SHP77 (cell line): ENCODE measurements at places on chromosomes 16 and 17.

GRCh38 chr16:2159175-2159838 lies 3.7 kb downstream of the TRAF7 start:
- no peak for DNase-seq

- no peak for DNase-seq
Measured at GRCh38 chr16:10356870-10357842, 28.7 kb upstream of the ATF7IP2 start.

GRCh38 chr17:8846768-8847211 lies 20.7 kb downstream of the PIK3R6 start:
- DNase-seq: no peak

DNA sequence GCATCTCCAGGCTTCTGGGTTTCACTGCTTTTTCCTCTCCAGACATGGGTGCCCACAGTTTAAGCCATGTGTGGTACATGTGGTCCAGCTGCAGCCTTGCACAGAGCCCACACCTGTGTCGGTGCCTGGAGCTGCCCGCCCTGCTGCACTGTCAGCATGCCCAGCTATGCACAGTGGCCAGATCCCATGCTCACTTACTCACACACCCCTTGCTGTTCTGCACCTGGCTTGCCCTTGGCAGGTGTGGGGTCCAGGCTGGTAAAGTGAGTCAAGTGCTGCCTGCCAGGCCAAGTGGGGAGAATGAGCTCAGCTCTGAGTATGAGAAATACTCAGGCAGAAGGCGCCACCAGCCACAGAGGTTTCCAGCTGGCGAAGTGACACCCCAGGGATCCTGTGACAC lies 739.9 kb downstream of the CDH11 start:
- peak; percentile 12 for DNase-seq

- DNase-seq: peak; percentile 70
Measured at GRCh38 chr16:4309833-4310266, 6.0 kb upstream of the GLIS2 start.

DNA sequence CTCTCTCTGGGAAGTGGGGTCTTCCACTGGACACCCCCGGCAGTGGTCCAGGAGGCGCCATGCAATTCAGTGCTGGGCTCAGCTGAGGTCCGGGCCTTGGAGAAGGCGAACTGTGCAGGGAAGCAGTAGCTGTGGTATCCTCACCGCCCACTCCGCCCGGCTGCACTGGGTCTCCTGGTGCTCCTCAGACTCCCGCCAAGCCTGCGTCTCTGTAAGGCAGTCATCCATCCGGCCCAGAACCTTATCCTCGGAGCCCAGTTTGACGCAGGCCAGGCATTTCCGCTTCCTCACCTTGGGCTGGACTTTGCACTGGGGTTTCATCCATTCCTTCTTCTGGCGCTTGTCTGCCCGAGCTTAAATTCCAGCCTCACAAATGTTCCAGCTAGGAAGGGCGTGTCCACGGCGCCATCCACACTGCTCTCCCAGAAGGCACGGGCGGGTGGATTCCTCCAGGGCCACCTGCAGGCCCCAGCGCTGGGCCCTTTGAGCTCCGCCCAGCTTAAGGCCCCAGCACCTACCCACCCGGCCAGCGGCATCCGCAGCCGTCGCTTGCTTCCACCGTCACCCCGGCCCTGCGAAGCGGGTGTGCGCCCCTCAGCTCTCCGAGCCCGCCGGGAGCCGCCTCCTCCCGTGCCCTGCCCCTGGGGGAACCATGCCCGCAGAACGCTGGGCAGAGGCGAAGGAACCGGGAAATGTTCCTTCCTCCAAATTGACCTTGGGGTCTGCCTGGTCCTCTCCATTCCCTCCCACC lies 1884.8 kb downstream of the TP53TG3F start:
- DNase-seq: no peak

GRCh38 chr17:16455997-16456741 lies 35.8 kb downstream of the LRRC75A start:
- no peak for DNase-seq

- peak; percentile 46 for DNase-seq
Measured at GRCh38 chr17:30368912-30369720, 9.6 kb upstream of the CPD start.

GRCh38 chr17:83080858-83081683 lies 1.7 kb downstream of the METRNL start:
- DNase-seq: no peak

DNA sequence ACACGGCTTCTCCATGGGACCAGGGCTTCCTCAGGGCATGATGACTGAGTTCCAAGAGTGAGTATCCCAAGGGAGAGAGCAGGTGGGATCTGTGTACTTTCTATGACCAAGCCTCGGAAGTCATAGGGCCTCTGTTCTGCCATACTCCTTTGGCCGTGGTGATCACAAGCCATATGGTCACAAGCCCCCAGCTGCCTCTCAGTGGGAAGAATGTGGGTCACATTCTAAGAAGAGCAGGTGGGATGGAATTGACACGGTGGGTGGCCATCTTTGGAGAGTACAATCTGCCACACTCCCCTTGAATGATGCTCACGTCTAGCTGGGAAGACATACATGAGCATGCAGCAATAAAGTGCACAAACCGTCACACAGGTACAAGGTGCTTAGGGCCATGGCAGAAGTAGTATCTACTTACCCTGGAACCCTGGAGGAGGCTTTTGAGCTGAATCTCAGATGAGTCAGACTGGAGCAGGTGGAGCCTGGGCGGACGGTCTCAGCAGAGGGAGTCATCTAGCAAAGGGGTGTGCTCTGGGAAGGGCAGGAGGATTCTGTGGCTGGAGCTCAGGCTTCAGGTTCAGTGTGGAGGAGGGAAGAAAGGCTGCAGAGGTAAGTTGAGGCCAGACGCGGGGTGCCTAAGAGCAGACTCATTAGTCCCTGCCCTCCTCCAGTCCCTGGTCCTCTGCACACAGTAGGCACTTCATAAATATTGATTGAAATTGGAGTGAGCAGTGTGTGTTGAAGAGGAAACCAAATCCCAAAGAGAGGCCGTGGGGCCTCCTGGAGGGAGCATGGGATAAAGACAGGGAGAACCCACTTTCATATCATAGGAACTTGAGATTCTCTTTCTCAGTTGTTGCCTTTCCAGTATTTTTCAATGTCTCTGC lies 26.6 kb downstream of the GOSR2 start:
- no peak for DNase-seq
